ENCODE measurements at places on chromosomes 11 and 22. TPM values are rescaled to one million over a fixed set of nuclear protein-coding genes. Genes with fewer than 3 reads are reported as not detected.

The MRGPRE gene
- not detected for total RNA-seq

The RFPL1 gene
- total RNA-seq, result not detected

The TRIM49 gene
- not detected for total RNA-seq

The CRYBA4 gene
- total RNA-seq, result not detected

The SBF1 gene
- 73.8 TPM for total RNA-seq

The KRTAP5-10 gene
- total RNA-seq, result not detected
